Esophagus squamous epithelium (tissue), 5 donors: ENCODE measurements at places on chromosomes 11 and 22. TPM values are rescaled to one million over a fixed set of nuclear protein-coding genes. Genes with fewer than 3 reads are reported as not detected.

RIN1 gene
- 28.0 TPM for total RNA-seq

FERMT3 gene
- 5.8 TPM for total RNA-seq

YPEL1 gene
- total RNA-seq = 0.53 TPM

ABTB2 gene
- total RNA-seq = 0.79 TPM

OR52A5 gene
- total RNA-seq = not detected

OR2D2 gene
- total RNA-seq = 0.40 TPM

KRTAP5-9 gene
- not detected for total RNA-seq

DNA sequence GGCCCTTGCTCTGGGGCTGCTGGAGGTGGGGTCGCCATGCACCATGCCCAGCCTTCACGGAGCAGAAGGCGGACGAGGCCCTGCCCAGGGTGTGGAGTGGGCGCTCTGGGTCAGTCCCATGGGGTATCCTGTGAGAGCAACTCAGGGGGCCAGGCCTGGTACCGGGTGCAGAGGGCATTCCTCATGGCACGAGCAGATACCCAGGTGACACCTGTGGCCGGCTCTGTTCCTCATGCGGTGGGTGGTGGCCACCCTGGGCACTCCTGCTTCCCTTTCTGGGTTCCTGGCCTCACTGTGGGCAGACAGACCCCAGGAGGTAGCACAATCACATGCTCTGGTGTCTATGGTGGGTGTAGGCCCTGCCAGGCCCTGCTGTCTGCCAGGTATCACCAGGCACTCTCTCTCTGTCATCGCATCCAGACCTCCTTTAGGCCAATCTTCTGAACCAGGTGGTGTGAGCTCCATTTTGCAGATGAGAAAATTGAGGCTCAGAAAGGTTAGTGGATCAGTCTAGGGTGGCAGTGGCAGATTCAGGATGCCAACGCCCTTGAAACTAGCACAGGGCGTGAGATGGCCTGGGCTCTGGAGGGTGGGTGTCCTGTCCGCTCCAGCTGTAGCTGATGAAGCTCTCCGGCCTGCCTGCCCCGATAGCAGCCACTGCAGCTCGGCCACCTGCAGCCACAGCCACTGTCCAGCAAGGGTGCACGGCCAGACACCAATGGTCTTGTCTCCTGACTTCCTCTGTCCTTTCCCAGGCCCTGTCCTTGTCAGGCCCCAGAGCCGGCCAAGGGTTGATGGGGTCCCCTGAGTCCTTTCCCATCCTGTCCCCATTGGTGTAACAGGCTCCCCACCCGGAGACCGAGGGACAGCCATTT lies 15.1 kb downstream of the DGKZ start:
- DNase-seq = no peak

GRCh38 chr11:37449146-37449545 lies 851.1 kb upstream of the RAG2 start:
- DNase-seq = no peak

- no peak for DNase-seq
Observed at GRCh38 chr11:106914409-106914808, 103.9 kb downstream of the GUCY1A2 start.

GRCh38 chr22:44119669-44120313 lies 60.9 kb upstream of the PARVG start:
- no peak for DNase-seq

GRCh38 chr11:61059260-61059752 lies 43.0 kb upstream of the CD5 start:
- DNase-seq = no peak

GRCh38 chr22:38820020-38820419 lies 23.8 kb downstream of the NPTXR start:
- DNase-seq = no peak

DNA sequence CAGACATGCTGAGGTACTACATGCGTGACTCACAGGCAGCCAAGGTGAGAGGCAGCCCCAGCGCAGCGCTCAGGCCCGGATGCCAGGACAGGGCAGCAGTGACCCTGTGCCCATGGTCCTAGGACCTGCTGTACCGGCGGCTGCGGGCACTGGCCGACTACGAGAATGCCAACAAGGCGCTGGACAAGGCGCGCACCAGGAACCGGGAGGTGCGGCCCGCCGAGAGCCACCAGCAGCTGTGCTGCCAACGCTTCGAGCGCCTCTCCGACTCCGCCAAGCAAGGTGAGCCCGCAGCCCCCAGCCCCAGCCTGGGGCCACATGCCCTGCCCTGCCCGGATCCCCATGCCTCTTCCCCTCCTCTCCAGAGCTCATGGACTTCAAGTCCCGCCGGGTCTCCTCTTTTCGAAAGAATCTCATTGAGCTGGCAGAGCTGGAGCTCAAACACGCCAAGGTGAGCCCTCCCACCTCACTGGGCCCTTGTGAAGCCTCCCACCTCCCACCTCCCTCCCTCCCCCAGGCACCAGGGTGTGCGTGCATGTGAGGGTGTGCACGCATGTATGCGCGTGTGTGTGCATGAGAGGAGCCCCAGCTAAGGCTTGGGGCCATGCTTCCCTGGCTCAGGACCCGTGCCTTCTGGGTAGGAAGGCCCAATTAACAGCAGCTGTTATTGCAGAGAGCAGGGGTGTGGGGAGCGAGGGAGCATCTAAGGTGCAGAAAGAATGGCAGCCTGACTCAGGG lies 5.3 kb downstream of the CFL1 start:
- no peak for DNase-seq

GRCh38 chr22:28116219-28116673 lies 197.2 kb upstream of the PITPNB start:
- DNase-seq = no peak

GRCh38 chr11:72456651-72457050 lies 22.3 kb upstream of the CLPB start:
- no peak for DNase-seq

- DNase-seq = no peak
Observed at GRCh38 chr11:70097783-70098563, 19.9 kb downstream of the ANO1 start.

DNA sequence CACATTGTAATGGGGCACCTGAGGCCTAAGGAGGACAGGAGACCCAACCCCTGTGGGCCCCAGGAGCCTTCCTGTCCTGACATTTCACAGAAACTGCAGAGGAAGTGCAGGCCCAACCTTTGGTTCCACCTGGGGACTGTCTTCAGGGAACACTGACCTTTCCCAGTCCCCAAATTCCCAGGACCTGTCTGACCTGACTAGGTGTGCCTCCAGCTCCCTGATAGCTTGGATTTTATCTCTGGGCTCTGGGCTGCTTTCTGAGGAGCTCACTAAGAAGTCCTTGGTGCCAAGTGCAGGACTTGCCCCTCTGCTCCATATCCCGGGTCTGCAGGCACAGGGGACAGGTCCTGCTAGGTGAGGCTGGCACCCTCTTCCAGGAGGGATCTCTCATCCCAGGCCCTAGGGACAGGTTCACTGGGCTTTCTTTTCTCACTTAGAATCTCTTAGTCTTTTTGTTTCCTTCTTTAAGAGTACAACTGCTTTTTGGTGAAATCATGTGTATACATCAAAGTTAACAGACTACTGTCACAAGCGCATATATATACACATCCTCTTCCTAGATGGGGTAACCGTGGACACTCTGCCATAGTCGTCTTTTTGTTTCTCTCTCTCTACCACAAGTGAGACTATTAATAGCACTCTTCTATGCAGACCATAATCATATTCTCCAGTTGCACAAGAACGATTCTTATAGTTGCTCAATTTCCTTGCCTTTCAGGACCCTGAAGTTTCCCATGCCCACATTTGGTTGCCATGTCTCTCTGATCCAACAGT lies 72.0 kb upstream of the IGLL5 start:
- DNase-seq = no peak

GRCh38 chr11:76321820-76322524 lies 59.0 kb downstream of the THAP12 start:
- no peak for DNase-seq

DNA sequence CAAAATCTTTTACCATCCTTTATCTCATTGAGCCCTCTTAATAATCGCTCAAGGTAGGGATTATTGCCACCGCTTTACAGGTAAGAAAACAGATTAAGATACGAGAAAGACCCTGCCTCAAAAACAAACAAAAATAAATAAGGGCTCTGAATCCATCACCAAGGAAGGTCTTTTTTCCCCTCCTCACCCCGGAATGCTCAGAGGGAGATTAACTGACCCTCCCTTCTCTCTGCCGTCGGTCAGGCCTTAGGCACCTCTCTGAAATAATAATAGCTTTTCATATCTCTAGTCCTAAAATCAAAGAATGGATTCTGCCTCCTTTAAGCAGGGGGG lies 620 bp upstream of the ATG2A start:
- DNase-seq = no peak

- DNase-seq = no peak
Observed at GRCh38 chr11:129225190-129225589, 33.1 kb upstream of the ARHGAP32 start.

DNA sequence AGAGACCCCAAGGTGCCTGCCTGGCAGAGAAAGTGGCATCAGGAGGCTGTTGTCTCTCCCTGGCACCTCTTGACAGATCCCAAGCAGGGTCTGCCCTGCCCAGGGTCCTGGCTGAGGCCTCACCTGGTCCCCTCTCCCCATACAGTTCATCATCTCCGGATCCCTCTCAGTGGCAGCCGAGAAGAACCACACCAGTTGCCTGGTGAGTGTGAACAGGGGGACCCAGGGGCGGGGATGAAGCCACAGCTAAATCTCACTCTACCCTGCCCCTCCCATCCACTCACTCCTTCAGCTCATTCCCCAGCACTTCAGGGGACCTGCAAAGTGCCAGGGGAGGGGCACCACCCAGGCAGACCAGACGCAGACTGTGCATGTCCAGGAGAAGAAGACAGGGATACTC lies 14.0 kb upstream of the MS4A10 start:
- no peak for DNase-seq

GRCh38 chr11:59582006-59582405 lies 33.6 kb downstream of the OSBP start:
- no peak for DNase-seq

DNA sequence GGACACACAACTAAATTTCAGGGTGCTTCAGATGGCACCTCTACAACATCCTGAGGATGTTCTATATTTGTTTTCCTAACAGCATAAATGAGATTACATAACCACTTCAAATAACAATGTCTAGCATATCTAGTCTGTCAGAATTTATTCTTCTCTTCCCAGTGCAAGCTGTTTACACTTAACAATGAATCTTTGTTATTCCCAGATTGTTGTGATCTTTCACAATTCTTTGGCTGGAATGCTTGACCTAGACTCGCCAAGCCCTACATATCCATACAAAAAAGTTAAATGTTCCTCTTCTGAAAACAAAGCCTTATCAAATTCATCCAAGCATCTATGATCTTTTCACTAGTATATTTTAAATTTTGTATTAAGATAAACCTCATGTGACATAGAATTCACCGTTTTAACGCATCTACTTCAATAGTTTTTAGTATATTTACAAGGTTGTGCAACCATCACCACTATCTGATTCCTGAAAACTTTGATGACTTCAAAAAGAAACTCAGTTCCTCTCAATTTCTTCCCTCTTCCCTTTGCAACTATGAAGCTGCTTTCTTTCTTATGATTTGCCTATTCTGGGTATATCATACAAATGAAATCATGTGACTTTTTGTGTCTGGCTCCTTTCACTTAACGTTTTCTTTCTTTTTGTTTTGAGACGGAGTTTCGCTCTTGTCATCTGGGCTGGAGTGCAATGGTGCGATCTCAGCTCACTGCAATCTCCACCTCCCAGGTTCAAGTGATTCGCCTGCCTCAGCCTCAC lies 61.7 kb upstream of the CHRNA10 start:
- DNase-seq = no peak

- DNase-seq = no peak
Observed at GRCh38 chr11:105179542-105180278, 40.1 kb upstream of the CARD18 start.

- DNase-seq = no peak
Observed at GRCh38 chr11:79116600-79116999, 324.2 kb downstream of the TENM4 start.

DNA sequence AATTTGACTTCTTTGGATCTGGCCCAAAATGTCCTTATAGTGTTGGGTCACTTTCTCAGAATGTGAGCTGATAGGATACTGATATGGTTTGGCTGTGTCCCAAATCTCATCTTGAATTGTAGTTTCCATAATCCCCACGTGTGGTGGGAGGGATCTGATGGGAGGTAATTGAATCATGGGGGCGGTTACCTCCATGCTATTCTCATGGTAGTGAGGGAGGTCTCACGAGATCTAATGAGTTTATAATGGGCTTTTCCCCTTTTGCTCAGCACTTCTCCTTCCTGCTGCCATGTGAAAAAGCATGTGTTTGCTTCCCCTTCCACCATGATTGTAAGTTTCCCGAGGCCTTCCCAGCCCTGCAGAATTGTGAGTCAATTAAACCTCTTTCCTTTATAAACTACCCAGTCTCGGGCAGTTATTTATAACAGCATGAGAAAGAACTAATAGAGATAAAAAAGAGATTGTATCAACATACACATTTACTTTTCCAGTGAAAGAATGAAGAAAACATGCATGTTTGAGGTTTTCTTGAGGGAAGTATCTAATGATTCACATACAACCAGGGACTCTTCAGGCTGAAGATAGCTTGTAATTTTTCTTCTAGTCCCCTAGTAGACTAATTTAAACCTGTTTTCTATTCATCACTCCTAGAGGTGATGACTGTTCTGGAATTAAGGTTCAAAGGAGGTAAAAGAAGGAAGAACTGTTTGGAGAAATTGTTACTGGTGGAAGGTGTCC lies 17.3 kb upstream of the CSTF3 start:
- no peak for DNase-seq

- no peak for DNase-seq
Observed at GRCh38 chr11:83467837-83468236, 181.7 kb upstream of the CCDC90B start.

DNA sequence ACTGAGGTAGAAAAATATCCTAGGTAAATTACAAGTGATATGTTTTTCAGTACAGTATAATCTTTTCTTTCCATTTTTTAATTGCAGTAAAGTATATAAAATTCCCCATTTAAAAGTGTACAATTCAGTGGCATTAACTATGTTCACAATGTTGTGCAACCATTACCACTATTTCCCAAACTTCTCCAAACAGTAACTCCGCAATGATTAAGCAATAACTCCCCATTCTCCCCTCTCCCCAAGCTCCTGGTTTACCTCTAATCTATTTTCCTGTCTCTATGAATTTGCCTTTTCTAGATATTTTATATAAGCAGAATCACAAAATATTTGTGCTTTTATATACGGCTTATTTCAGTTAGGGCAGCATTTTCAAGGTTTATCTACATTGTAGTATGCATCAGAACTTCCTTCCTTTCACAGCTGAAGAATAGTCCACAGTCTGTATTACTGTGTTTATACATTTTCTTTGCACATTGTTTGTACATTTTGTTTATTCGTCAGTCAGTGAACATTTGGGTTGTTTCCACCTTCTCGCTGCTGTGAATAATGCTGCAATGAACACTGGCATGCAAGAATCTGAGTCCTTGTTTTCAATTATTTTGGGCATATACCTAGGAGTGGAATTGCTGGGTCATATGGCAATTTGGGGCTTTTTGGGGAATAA lies 110.7 kb downstream of the RPL27A start:
- no peak for DNase-seq

- no peak for DNase-seq
Observed at GRCh38 chr11:31643857-31644256, 134.3 kb downstream of the ELP4 start.

- no peak for DNase-seq
Observed at GRCh38 chr22:42184852-42185251, 54.2 kb upstream of the CYP2D6 start.
